ENCODE measurements at places on chromosomes 3 and 15.

GRCh38 chr3:126907557-126907956, 75.4 kb upstream of the PLXNA1 start:
- no peak for DNase-seq

- no peak for DNase-seq
Measured at GRCh38 chr3:58535531-58536500, 1.2 kb downstream of the ACOX2 start.

DNA sequence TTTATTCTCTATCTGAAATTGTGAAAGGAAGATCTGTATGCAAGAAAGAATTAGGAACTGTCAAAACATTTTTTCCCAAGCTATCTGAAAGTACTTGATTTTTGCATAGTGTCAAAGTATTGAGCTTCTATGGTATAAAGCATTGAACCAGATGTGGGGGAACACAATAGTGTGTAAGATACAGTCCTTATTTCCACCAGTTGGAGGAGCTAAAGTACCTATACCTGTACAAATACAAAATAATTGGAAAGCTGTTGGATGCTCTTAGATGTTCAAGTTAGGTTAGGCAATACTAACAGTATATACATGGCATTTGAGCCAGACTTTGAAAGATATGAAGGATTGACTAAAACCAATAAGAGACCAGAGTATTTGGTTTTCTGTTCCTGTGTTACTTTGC, 148.4 kb downstream of the B3GALNT1 start:
- no peak for DNase-seq

DNA sequence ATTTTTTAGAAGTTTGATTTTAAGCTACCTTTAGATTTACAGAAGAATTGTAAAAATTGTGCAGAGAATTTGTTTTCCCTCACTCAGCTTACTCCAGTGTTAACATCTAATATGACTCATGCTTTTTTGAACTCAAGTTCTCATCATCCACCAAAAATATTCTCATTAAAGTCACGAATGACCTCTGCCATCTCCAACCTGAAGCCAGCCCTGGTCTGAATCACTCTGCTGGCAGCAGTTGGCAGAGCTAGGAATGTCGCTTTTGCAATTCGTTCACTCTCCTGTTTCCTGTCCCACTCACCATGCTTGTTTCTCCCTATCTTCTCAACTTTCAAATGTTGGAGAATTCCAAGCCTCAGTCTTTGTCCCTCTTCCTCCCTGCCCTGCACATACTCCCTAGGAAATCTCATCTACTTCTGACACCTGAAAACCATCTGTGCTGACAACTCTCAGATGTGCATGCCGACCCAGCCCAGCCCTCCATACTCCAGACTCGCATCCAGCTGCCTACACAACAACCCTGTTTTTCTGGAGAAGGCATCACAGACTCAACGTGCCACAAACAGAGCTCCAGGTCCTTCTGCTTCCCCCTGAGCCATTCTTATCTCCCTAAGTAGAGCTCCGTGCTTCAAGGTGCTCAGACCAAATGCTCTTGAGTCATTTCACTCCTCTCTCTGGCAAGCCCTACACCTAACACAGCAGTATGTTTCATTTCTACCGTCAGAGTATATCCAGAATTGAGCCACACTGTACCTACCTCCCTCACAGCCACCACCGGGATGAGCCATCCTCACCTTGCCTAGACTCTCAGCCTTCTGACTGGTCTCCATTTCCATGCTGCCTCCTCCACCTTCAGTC, 24.9 kb downstream of the PRR23E start:
- DNase-seq = no peak

DNA sequence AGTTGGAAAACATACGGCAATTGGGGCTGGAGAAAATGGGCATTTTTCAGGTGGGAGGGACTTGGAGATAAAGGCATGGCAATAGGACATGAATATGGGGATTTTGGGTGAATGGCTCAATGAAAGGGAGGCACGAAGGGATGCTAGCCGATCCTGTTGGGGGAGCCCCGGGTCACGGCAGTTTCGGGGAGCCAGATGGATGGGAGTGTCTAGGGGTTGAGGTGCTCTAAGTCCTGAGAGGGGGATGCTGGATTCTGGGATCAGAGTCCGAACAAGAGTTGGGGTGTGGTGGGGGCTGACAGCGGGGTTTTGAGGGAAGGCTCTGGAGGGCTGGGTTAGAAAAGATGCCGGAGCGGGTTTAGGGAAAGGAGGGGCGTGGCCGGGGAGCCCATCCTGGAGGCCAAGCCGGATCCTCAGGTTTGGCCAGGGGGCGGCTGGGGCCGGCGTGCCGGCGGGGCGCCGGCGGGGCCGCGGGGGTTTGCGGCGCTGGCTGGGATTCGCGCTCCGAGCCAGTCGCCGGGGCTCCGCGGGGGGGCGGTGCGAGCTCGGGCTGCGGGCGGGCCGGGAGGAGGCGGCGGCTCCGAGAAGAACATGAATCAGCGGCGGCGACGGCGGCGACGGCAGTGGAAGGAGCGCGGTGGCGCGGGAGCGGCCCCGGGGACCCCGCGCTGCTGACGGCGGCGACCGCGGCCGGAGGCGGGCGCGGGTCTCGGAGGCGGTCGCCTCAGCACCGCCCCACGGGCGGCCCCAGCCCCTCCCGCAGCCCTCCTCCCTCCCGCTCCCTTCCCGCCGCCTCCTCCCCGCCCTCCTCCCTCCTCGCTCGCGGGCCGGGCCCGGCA, at the start of gene TYRO3:
Gene TYRO3, plus strand, starts transcription at position 813 of the 839 bp plus-strand sequence. CDS start 46 bp downstream, outside the sequence.
- no peak for DNase-seq

GRCh38 chr3:79016587-79017376, 751.0 kb downstream of the ROBO1 start:
- no peak for DNase-seq

DNA sequence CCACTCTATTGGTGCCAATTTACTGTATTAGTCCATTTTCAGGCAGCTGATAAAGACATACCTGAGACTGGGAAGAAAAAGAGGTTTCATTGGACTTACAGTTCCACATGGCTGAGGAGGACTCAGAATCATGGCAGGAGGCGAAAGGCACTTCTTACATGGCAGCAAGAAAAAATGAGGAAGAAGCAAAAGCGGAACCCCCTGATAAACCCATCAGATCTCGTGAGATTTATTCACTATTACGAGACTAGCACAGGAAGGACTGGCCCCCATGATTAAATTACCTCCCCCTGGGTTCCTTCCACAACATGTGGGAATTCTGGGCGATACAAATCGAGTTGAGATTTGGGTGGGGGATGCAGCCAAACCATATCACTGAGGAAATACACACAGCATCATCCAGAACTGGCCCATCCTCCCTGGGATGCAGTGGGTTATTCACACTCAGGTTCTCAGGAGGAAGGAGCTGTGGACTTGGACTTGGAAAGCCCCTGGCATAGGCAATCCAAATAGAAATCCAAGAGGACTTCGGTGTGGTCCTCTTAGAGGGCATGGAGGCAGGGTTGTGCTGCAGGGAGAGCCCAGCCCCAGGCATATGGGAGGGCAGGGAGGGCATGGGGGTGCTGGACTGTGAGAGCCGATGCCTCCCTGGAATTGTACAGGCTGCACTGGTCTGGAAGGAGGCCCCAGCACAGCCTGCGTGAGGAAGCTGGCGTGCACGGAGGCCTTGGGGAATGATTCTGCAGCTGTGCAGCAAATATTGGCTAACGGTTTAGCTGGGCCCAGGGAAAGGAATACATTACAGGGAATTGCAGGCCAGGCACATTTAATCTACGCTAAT, 62.9 kb downstream of the EFCAB12 start:
- no peak for DNase-seq

GRCh38 chr3:16841904-16842271, 42.9 kb upstream of the PLCL2 start:
- no peak for DNase-seq

GRCh38 chr3:43871627-43872245, 181.0 kb downstream of the ABHD5 start:
- no peak for DNase-seq

GRCh38 chr15:65869954-65870871, 922 bp downstream of the RAB11A start:
- DNase-seq = peak; percentile 68

DNA sequence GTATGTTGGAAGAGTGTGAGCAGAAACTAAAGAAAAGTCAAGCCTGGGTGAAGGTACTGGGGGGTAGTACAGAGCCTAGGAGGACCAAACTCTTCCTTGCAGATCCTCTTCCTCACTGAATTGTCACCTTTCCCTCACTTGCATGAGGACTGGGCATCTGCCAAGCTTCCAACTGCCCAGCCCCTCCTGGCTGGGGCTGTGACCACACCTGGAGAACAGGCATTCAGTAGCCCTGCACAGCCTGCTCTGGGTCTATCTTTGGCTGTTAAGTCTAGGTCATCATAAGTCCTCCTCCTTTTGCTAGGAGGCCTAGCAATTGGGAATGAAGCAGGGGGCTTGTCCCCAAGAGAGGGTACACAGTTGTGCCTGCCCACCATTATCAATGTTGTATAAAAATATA, 55.2 kb downstream of the CAPN7 start:
- no peak for DNase-seq

- DNase-seq = no peak
Measured at GRCh38 chr15:63759752-63760151, 74.0 kb downstream of the HERC1 start.

GRCh38 chr3:53250881-53251605, 4.8 kb downstream of the TKT start:
- DNase-seq = no peak

DNA sequence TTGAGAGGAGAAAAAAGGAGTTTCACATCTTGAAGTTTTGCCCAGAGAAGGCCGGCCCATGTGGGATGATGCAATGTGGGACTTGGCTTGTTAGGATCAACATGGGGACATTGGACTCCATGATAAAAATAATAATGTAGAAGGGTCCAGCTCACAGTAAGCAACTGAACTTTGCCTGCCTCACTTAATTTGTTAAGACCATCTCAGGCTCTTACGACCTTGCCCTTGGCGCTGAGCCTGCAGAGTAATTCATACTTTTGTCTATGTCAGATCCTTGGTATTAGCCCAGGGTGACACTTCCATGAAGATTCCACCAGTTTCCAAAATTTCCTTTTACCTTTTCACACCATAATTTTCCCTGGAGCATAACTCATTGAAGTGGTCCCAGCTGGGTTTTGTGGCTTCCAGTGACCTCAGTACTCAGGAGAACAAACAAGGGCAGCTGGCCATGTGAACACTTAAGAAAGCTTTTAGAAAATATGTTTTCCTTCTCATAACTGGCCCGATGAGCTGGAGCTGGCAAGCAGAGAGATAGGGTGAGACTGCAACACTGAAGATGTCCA, 315.4 kb upstream of the RASGRP1 start:
- no peak for DNase-seq

GRCh38 chr3:127411083-127411727, 123.4 kb upstream of the PRR20G start:
- no peak for DNase-seq

DNA sequence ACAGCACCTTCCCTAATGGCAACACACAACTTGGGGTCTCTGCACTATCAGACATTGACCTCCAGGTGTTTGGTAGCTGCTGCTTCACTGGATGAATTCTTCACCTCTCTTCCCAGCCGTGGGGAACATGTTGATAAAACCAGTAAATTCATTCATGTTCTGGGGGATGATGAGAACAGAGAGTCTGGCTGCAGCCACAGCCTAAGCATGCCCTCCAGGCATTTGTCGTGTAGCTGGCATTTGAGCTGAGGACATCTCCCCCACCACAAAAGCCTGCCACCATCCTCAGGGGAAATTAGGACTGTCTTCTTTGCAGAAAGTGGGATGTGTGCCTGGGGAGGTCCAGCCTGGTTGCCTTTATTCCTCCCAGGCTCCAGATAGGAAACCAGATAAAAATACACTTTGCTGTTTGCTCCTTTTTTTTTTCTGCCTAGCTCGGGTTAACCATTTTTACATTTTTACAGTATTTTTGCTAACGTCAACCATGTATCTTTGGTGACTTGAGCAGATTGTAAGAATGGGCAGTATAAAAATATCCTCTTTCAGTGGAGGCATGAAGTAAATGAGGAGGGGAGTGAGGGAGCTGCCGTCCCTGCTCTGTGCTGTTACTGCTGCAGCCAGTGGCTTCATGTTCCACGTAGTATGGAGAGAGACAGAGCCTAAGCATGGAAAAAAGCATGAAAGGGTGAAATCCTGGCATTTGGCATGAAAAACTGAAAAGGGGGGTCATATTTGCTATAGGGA, 444.0 kb downstream of the EPHB1 start:
- no peak for DNase-seq

DNA sequence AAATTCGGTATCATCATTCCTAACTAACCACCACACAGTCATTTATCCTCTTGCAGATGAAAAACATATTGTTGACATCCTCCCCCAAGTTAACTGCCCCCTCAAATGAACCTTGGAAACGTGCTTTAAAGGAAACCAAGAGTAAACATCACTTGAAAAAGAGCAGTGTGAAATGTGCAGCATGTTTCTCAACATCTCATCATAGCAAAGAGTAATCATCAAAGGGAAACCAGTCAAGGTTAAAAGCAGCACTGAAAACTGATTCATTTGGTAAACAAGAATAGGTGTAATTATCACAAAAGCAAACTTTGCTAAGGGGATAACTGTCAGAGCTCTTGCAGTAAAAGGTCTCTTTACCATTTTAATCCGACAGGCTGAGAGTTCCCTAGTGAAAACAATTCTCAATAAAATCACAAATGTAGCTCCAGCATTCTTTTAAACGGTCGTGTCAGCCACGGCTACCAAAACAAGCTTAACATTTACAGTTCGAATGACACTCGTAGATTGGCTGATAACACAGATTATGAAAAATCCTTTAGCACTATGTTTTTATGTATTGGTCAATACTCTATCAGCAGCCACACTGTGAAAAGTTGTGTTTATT, 461.0 kb downstream of the GBE1 start:
- no peak for DNase-seq

- DNase-seq = peak; percentile 56
Measured at GRCh38 chr3:172307141-172307560, 141.1 kb downstream of the GHSR start.

DNA sequence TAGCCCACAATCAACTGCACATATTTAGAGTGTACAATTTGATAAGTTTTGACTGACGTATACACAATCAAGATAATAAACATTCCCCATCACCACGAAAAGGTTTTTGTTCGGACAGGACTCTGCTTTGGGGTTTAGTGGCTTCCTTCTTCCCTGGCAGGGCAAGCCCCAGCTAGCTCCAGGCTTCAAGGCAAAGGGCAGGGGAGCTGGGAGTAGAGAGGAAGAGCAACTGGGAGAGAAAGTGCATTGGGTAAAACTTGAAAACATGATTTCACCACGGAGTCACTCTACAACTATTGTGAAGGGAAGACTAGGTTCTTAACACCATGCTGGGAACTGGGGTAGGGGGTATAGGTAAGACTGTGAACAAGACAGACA, 185.1 kb upstream of the UBE2E1 start:
- no peak for DNase-seq

Data from SW 1271 (cell line).